ENCODE measurements at places on chromosomes 11 and 22.

- DNase-seq, result no peak
Observed at GRCh38 chr11:91817996-91818395, 406.6 kb upstream of the FAT3 start.

- no peak for DNase-seq
Observed at GRCh38 chr11:90251599-90251998, 28.8 kb upstream of the CHORDC1 start.

DNA sequence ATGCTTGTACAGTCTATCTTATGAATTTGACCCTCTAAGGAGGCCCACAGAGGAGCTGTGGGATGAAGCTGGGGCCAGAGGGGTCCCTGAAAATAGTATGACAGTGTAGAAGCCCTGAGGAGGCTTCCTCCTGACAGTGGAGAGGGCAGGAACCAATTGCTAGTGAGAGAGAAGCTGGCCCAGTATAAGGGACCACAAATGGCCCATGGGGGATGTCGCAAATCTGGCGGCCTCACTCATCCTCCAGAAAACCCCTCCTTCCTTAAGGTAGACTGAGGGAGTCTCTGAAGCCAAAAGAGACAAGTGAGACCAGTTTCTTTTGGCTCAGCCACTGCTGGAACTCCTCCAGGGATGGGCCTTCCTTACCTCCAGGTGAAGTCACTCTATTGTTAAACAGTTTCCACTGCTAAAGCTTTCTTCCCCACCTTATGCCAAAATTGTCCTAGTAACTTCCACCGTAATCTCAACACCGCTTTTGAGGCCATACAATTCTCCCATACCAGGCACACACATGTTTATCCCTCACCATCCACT is 17.8 kb upstream of the CASTOR1 start:
- no peak for DNase-seq

- no peak for DNase-seq
Observed at GRCh38 chr22:46802608-46803027, 40.2 kb downstream of the TBC1D22A start.

- DNase-seq, result no peak
Observed at GRCh38 chr22:48908547-48908946, 919.1 kb downstream of the BRD1 start.

GRCh38 chr22:32226326-32227104 is 21.6 kb upstream of the RFPL2 start:
- DNase-seq, result no peak

GRCh38 chr11:35951680-35952079 is 7.8 kb downstream of the LDLRAD3 start:
- DNase-seq, result no peak

GRCh38 chr11:15800111-15800800 is 556.1 kb downstream of the SOX6 start:
- DNase-seq, result peak; percentile 54

DNA sequence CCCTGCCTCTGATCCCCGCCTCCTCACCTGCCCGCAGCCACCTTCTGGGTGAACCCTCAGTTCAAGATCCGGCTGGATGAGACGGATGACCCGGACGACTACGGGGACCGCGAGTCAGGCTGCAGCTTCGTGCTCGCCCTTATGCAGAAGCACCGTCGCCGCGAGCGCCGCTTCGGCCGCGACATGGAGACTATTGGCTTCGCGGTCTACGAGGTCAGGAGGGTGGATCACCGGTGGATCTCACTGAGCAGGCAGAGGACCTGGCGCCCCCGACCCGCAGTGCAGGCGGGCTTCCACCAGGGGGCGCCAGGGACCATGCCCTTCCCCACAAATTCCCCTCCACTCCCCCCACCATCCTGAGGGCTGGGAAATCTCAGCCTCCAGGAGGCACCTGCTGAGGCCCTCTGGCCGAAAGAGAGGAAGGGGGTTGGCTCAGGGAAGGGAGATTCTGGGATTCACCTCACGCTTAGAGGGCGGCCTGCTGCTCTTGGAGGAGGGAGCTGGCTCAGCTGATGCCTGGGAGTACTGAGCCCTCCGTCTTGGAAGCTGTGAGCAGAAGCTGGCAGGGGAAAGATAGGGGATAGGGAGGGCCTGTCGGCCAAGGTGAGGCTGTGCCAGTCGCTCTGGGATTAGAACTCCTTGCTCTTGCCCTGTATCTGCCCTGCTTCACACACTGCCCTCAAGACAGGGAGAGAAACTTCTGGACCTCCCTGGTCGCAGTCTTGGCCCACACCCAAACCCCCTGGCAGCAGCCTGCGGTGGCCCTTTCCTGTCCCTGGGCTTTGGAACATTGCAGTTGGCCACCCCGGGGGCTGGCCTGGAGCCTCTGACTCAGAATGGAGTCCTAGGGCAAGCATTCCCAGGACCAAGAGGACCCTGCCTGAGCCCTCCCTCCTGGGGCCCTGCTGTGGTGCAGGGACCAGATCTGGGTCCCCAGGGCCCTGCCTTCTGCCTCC is 23.2 kb downstream of the CAPN1 start:
- DNase-seq, result peak; percentile 57

GRCh38 chr11:46332568-46333393 is 14.5 kb upstream of the DGKZ start:
- DNase-seq, result no peak

Measured in psoas muscle (tissue), 8 donors.